GM10248 (cell line): ENCODE measurements at places on chromosomes 7 and 10.

- DNase-seq: no peak
Observed at GRCh38 chr7:76278540-76278939, 23.9 kb upstream of the HSPB1 start.

- no peak for DNase-seq
Observed at GRCh38 chr10:64586934-64587503, 1065.8 kb downstream of the REEP3 start.

- DNase-seq: no peak
Observed at GRCh38 chr7:31260851-31261250, 79.7 kb downstream of the NEUROD6 start.

DNA sequence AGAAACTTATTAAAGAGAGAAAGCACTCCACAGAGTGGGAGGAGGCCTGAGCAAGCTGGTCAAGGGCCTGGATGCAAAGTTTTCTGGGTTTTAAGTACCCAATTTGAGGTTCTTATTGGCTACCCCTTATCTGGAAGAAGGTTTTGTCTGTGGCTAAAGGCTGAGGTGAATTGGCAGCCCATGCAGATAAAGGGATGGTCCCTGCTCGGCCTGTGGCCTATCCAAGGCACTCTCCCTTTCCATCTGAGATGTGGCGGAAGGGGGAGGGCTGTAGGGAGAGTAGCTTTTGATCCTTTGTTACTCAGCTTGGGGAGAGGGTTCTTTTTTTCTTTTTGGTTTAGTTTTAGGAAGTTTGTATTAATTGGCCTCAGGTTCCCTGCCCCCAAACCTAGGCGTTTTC lies 465.1 kb downstream of the ATRNL1 start:
- DNase-seq: no peak

- DNase-seq: no peak
Observed at GRCh38 chr10:51244748-51245490, 170.6 kb downstream of the PRKG1 start.

DNA sequence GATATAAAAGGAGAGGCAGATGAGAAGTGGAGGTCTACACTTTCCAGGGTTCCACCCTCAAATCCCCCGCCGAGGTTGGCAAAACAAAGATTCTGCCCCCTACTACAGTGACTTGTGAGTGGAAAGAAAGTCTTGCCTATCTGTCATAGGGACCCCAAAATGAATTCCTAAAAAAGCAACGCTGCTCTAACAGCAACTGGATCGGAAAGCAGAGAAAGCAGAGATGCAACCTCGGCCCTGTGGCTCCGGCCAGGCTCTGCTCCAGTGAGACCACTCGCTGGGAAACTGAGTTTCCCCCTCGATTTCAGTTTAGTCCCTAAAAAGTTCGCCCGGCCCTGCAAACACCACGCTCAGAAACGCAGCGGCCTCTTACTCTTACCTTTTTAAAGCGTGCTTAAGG lies 297.9 kb upstream of the NFE2L3 start:
- no peak for DNase-seq

GRCh38 chr7:134669845-134670373 lies 23.3 kb downstream of the BPGM start:
- no peak for DNase-seq

GRCh38 chr7:39727231-39728012 lies 104.0 kb downstream of the RALA start:
- DNase-seq: no peak

- peak; percentile 57 for DNase-seq
Observed at GRCh38 chr7:92133737-92134270, 473 bp downstream of the CYP51A1 start.

DNA sequence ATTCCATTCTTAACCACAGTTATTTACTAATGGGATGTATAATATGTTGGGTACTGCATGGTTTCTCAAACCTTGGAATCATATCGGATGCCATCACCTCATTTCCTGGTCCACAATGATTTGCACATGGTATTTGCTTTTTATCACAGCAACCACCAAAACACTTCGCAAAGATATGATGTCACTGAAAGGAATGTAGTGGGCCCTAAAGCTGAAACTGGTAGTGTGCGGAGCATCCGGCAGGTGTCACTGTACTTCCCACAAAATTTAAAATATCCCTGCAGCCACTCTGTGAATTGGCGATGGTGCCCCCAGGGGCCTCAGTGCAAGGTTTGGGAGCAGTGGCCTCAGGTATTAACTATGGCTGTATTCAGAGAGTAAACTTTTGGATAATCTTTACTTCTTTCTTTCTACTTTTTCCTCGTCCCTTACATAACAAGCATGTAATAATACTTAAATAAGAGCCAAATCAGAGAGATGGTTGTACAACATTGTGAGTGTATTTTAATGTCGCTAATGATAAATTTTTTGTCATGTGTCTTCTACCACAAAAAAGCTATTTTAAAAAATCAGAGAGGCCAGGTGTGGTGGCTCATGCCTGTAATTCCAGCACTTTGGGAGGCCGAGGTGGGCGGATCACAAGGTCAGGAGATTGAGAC lies 66.2 kb downstream of the FAM241B start:
- DNase-seq: no peak

DNA sequence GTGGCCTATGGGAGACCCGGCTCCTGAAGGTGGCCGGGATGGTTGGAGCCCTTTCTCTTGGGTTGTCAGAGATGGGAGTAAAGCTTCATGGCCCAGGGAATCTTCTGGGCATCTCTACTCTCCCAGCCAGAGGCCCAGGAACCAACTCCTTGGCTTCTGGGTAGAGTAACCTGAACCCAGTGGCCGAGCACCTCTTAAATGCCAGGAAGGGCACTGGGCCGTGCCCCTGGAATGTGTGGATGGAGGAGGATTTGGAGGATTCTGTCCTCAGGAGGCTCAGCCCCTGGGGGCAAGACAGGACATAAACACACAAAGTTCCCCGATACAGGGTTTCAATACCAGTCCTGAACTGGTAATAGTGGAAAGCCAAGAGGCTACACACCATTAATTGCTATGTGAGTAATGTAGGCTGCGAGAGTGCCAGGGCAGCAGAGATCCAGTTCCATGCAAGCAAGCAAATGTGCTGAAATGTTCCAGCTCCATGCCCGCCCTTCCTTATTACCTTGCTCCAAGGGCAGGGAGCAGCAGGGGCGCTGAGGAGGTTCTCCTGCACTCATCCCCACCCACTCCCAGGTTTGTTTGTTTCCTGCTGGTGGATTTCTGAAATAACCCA lies 1.2 kb downstream of the PALD1 start:
- DNase-seq: no peak

DNA sequence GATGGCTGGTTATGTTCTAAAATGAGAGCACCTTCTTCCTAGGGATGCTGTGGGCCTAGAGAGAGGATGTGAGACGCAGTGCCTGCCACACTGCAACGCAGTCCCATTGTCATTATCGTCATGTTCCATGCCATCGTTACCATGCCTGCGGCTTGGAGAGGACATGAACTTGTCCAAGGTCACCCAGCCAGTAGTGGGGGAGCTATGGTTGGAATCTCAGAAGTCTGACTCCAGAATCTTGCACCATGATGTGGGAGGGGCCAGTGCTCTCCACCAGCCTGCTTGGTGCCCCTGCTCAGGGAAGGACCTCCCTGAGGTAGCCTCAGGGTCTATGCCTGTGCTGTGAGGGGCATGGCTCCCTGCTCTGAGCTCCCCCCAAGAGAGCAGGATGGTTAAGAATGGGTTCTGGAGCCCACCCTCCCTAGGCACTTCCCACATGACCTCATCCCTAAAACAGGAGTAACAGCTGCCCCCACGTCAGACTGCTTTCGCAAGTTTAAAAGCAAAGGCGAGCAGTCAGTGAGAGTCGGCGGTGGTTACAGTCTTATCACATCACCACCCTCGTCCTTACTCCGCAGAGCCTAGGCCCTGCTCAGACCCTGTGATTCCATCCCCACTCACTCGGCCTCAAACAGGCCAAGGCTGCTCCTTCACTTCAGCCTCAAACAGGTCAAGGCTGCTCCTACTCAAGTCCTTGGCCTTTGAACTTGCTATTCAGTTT lies 50.4 kb downstream of the HABP2 start:
- no peak for DNase-seq

DNA sequence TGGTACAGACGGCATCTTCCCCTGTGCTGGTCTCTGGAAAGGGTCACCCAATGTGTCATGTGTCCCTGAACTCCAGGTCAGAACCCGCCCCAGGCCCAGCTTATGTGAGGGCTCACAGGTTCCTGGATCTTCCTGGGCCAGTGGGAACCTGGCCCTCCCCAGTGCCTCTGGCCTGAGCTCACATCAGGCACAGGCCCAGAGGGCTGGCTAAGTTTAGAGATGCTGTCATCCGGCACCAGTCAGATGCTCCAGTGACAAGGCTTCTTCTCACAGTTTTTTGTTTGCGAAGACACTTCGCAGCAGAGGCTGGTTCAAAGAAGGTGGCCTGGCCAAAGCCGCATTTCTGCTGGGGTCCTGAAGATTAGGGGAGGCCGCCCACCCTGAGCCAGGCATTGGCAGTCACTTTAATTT lies 11.8 kb downstream of the CAMK2B start:
- DNase-seq: no peak

DNA sequence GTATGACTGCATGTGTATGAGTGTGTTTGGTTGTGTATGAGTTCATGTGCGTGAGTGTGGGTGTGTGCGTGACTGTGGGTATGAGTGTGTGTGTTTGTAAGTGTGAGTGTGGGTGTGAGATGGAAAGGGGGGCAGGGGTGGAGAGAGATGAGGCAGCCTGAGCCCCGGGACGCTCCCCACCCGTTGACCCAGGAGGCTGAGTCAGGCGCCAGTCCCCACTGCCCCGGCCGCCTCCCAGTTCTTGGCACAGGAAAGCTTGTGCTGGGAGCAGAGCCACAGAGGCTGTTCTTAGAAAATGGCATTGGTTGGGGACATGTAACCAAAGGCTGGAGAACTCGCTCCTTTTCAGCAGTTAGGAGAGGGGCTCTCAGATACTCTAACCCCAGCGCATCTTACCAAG lies 27.8 kb upstream of the NUB1 start:
- no peak for DNase-seq

GRCh38 chr10:30594077-30594476 lies 35.5 kb downstream of the LYZL2 start:
- no peak for DNase-seq

DNA sequence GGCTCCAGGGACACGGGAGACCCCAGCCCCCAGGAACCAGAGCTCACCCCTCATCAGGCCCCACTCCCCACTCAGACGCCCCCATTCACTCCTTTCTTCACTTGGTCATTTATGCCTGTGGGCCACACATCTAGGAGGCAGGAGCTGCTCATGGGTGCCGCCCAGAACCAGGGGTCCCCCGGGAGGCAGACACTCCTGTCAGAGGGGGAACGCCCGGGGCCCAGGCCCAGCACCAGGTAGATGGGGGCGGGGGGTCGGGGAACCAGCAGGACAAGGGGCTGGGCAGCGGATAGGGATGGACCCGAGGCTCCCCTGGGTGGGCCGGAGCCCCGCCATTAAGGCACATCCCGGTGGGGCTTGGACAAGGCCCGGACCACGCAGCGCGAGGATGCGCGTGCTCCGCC lies 11.8 kb downstream of the CALY start:
- no peak for DNase-seq

GRCh38 chr10:121667948-121668313 lies 69.7 kb upstream of the FGFR2 start:
- no peak for DNase-seq

DNA sequence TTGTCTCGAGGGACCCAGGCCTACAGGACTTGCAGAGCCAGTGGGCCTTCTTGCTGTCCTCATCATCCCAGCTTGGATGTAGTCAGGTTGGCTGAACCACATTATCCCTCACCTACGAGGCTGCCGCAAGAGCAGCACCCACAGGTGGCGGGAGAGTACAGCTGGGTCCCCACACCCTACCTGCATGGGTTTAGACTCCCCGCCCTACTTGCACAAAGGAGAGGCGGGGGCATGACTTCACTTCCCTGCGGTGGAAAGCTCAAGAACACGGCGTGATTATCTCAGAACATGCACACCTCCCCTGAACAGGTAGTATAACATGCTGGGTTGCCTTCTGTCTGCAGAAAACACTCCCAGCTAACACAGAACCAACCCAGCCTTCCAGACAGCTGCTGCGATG lies 57.5 kb downstream of the CTBP2 start:
- no peak for DNase-seq
